NCI-H2029 treated with DMSO at 0.1 percent for 48 hours (cell line): ENCODE measurements at places on chromosomes 5 and 9.

DNA sequence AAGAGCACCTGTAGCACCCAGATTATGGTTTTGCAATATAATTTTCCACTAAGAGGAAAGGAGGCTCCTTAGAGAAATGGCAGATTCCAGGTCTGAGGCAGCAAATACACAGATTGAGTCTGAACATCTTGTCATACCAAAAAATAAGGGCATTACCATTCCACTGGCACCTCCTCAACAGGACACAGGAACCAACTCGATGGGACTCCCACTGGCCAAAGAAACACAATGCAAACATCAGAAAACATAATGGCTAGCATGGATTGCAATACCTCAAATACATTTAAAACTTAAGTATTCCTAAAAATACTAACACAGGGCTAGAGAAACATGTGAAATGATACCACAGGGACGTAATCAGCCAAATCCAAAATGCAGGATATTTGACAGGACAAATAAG is 12.4 kb upstream of the RANBP17 start:
- no peak for DNase-seq

DNA sequence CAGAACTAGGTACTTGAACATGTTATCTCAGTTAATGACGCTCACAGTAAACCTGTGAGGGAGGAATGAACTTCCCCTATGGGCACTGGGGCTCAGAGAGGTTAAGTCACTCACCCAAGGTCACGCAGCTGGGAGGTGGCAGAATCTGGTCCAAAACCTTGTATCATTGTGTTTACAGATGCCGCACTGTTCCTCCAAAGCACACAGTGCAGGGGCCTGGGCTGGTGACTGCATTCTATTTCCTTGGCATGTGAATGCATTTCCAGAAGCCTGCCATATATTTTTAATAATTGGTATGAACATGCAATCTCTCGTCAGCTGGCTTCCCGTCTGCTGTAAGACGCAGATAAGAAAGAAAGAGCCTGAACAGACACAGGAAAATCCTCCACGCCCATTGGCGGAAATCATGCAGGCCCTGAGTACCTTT is 77.0 kb upstream of the TBC1D2 start:
- no peak for DNase-seq

- DNase-seq: no peak
Observed at GRCh38 chr5:74342948-74343682, 297.4 kb downstream of the ENC1 start.

DNA sequence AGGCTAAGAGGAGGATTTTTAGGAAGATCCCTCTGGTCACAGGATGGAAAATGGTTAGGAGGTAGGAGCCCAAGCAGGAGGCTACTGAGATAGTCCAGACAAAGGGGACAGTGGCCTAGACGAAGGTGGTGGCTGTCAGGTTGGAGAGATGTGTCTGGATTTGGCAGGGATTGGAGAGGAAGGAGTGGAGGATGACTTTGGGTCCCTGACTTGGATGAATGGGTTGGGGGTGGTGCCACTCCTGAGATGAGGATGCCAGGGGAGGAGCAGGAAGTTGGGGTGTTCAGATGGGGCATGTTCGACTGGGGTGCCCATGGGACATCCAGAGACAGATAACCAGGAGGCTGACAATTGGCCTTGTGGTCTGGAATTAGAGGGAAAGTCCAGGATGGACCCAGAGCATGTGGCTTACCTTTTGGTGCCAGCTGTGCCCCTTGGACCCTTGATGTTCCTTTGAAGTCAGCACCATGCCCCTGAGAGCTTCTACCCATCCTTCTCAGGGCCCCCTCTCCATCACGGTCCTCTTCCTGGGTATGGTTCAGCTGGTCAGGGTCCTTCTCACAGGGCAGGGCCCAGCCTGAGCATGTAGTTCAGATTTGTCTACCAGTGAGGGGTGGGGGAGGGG is 15.1 kb upstream of the IGFBPL1 start:
- DNase-seq: no peak

DNA sequence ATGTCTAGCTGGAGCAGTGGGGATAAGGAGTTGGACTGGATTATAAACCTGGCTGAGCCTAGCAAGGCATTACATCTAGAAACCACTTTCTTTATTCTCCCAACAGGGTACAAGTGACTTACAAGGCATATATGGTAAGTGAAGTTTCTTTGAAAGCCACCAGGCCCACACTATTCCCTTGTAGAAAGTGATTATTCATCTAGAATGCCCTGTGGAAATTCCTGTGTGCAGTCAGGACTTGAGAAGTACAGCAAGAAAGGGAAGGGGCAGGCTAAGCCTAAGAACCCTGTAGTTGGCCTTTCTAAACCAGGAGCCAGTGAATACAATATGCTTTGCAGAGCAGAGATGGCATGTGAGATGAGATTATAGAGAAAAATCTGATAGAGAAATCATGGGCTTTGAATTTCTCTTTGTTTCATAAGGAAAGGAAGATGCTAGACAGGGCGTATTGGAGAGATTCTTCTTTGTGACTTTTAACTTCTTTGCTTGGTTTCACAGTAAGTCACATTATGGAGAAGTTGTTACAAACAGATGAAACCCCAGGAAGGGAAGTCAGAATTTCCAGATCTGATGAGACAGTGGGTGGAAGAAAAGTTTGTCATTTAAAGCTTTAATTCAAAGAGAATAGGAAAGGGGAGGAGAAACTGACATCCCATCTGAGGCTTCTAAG is 321.7 kb downstream of the NDUFS4 start:
- no peak for DNase-seq

DNA sequence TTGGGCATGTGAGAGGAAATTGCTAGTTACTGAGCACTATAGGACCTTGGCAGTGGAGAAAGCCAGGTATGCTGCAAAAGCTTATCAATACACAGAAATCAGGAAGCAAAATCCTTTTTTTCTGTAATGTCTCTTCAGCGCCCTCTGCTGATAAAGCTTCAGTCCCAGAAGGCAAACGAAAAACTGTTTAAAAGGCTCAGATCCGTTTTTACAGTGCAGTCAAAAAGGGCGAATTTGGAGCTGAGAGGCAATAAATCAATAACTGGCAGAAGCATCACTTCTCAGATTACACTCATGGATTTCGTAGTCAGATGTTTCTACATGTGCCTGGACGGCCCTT is 1.1 kb upstream of the MAN2A1 start:
- DNase-seq: peak; percentile 88

DNA sequence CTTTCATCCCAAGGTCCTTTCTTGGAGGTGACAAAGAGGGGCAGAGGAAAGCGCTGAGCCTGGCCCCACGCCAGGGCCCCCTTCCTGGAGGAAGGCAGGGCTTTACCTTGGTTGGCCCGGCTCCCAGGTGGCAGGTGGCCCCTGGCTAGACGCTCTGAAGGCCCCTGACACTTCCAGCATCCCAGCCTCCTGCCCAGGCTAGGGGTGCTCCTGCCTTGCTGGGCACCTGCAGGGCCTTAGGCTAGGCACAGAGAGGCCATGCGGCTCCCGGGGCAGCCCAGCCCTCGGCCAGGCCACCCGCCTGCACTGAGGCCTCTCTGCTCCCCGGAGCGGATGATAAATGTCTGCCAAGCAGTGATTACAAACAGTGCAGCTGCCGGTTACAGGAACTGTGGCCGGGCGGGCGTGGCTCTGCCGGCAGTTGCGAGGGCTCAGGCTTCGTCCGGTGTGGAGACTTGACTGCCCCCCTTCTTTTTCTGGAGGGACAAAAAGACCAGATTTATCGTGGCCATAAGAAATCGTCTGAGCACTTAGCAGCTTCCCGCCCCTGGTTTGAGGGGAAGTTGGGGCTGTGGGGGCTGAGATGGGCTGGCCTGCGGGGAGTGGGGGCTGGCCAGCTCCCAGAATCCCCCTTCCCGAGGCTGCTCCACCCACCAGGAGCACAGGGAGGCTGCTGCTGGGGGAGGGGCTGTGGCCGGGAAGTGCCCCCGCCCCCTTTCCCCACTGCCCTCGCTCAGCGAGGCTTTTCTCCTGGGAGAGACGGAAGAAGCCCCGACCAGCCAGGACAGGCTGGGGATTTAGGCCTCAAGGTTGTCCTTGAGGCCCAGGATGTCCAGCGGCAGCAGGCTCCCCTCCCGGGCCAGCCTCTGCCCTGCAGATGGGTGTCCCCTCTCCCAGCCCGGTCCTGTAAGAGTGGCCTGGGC is 31.6 kb upstream of the UBAC1 start:
- peak; percentile 30 for DNase-seq

GRCh38 chr5:177303925-177304391 is 359 bp downstream of the PRELID1 start:
- DNase-seq: no peak

GRCh38 chr9:618478-618877 is 223.0 kb upstream of the DMRT1 start:
- no peak for DNase-seq

DNA sequence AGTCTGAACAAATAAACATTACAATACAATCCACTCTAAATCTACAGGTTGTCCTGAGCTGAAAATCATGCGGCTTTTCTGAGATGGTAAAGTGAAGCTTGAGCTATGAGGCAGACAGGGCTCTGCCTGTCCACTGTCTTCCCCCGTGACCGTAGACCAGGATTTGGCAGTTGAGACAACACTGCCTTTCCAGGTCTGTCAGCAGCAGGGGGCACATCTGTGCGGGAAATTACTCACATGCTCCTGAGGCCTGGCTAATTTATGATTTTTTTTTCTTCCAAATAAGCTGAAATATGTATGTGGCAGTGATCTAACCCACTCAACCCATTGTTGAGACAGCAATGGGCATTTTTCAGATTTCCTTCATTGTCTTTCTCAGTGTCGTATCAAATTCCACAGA is 307.9 kb downstream of the FBXL7 start:
- no peak for DNase-seq

DNA sequence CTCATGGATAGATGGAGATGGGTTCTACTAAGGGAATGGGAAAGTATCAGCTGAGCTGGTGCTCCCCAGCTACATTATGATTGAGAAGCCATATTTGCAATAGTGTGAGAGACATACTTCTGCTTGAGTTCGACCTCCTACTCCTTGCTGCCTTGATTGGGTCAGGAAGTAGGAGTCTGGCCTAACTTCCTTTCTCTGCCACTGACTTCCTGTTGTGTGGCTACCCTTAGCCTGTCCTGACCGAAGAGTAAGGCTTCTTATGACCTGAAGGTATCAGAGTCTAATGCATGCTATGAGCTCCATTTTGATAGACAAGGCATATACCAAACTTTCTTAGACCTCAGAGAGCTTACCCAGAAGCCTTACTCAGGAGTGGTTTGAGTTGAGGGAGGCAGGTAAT is 53.9 kb downstream of the OSTF1 start:
- no peak for DNase-seq

DNA sequence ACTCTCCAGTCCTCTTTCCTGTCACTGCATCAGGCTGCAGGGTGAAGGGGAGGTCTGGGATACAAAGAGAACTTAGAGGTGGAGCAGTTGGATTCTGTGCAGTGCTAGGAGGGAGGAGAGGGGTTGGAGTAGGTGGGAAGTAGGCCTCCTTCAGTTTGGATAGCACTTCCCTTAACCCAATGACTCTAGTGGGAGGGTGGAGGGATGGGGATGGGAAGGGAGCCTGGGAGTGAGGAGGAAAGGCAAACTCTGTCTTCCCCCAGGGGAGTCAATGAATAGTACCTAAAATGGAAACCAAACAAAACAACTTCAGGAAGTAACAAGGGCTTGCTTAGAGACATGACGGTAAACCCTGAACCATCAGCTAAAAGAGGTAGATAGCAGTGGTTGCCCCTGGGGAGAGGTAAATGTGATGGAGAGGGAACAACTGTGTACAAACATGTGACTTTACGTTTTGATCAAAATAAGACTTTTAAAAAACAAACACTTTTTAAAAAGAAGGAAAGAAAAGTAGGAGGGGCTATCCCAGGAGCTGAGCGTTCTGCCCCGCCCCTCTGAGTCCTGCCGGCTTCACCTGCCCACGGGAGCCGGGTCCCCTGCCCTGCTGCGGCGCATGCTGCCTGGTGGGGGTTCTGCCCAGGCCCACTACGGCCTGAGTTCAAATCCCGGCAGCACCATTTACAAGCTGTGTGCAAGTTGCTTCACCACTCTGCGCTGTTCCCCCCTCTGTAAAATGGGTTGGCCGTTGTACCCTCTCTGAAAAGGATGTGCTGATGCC is 30.9 kb downstream of the GSN start:
- no peak for DNase-seq

- no peak for DNase-seq
Observed at GRCh38 chr5:74543162-74543995, 97.1 kb downstream of the ENC1 start.

GRCh38 chr5:160293901-160294561 is 18.3 kb downstream of the CCNJL start:
- no peak for DNase-seq

DNA sequence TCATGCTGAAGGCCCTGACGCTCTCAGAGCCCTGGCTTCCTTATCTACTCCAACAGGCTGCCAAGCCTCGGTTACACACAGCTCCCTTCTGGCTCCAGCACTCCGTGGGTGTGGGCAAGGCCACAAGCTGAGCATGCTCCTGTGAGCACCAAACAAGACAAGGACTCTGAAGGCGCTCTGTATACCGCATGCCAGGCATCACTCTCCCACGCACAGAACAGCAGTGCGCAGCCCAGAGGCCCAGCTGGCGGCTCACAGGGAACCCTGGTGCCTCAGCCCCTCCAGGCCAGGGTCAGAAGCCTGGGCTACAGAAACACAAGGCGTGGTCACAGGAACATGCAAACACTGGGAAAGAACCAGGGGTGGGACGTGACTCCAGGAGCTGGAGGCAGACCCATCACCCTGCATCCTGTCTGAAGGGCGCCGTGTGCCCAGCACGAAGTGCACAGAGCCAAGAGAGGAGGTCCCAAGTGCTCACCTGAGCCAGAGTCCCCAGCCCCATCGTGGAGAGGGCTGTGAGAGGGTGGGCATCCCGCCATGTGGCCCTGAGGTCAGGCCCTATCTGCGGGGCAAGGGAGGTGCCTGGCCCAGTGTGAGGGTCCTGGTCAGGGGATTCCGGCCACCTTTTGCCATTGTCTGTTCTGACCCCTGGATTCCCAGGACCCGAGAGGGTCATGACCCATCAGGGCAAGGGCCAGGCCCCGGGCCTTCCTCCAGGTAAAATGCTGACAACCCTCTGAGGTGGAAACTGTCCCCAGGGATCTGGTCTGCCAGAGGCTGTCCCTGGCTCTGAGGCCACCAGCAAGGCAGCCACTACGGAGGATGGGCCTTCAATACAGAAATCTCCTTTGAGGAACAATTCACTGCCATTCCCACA is 54.7 kb downstream of the COL23A1 start:
- DNase-seq: no peak

GRCh38 chr5:167915237-167915636 is 376.2 kb upstream of the WWC1 start:
- DNase-seq: no peak

DNA sequence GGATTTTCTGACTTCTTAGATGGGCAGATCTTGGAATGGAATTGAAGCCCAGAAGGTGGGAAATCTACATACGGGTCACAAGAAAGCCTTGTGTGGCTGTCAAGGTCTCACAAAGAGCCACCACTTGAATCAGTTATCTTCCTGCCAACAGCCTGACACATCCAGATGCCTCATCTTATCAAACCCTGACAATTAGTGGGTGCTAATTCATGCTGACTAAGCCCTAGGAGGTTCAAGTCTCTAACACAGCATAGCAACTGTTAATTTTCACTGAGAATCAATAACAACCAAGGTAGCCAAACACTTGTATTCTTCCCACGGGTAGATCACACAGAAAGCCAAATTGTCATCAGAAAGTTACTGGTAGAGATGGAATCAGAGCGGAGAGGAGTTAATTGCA is 222.2 kb downstream of the TMEM167A start:
- DNase-seq: no peak
